ENCODE measurements at places on chromosomes 13 and 19.

- DNase-seq = no peak
These were observed 3.8 kb downstream of the RAVER1 start for GRCh38 chr19:10329555-10329954.

GRCh38 chr13:114000151-114001040, 26.5 kb upstream of the C13orf46 start:
- DNase-seq = no peak

DNA sequence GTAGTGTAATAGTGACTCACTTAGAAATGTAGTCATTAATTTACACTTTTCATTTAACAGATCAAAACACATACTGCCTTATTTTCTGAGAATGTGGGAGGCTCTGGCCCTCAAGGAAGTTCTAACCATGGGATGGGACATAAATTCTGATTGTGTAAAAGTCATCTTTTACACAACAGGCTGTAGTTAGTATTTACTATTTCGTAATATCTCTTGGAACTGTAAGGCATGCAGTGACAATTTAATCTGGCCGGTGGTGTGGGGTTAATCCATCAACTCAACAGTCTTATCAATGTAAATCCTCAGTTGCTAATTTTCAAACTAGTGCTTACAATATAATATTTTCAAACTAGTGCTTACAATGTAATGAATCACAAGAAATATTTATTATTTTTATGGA, 1599.2 kb downstream of the EFNB2 start:
- DNase-seq = no peak

- no peak for DNase-seq
These were observed 118.8 kb upstream of the FRY start for GRCh38 chr13:31912647-31913401.

- DNase-seq = no peak
These were observed 32.4 kb upstream of the CEACAM21 start for GRCh38 chr19:41543582-41543981.

DNA sequence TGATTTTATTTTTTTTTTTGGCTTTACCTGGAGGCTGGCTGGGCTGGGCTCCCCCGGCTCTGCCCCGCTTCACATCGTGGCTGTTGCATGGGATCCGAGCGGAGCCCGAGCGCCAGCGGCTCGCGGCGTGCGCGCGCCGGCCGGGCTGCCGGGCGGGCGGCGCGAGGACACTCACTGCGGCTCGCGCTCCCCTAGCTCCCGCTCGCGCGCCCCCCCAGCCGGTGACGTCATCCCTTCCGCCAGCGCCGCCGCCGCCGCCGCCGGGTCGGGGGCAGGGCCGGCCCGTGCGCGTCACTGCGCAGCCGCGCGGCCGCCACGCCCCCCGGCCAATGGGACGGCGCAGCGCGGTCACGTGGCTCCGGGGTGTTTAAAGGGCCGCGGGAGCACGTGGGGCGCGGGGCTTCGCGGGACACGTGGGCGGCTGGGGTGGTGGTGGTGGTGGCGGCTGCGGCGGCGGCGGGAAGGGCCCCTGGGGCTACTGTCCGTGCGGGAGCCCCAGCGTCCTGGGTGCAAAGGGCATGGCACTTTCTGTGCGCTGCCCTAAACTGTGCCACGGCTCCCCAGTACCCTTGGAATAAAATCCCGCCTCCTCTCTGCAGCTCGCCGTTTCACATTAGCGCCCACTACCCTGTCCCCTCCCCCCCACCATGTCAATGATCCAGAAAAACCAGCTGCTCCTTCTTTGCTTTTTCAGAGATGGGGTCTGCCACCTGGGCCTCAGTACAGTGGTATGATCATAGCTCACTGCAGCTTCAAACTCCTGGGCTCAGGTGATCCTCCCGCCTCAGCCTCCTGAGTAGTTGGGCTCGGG, at the start of gene PTPRS:
Gene PTPRS, minus strand, starts transcription at position 176 of the 811 bp plus-strand sequence. CDS start 54,672 bp downstream, outside the sequence.
- DNase-seq = peak; percentile 81

DNA sequence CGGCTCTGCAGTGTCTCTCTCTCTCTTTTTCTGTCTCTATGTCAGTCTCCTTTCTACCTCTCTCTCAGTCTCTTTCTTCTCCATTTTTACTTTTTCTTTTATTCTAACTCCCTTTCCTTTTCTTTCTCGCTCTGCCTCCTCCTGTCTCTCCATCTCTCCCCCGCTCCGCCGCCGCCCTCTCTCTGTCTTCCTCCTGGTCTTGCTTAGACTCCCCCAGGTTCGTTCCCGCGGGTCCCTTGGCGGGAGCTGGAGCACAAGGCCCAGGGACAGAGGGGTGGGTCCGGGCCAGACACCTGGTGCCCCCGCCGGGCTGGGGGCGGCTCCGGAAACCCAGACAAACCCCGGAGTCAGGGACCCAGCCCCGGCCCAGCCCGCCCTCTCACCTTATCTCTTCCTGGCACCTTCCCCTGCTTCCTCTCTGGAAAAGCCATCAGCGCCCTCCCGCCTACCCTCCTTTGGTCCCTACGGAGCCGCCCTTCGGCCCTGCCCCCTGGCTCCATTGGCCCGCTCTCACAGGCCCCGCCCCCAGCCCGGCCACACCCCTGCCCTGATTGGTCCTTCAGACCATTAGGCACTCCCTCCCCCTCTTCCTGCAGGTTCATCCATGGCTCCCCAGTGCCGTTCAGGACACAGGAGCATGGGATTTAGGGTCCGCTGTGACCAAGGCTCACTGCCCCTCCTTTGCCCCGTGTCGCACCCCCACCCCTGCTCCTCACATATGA, 15.4 kb upstream of the NOP53 start:
- DNase-seq = no peak

GRCh38 chr13:66927562-66927961, 302.6 kb downstream of the PCDH9 start:
- no peak for DNase-seq

DNA sequence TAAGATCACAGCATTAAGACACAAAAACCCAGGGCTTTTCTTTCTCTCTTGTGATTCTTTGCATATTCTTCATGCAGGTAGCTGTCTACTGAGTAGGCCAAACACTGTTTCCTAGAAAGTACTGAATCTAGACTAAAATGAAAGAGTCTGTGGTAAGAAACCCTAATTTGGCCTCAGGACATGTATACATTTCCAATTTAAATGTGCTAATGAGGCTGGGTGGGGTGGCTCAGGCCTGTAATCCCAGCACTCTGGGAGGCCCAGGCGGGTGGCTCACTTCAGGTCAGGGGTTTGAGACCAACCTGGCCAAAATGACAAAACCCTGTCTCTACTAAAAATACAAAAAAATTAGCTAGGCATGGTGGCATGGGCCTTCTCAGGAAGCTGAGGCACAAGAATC, 57.8 kb downstream of the MYCBP2 start:
- no peak for DNase-seq

- no peak for DNase-seq
These were observed 12.0 kb upstream of the KBTBD6 start for GRCh38 chr13:41144576-41144975.

GRCh38 chr13:33045851-33046592, 29.8 kb downstream of the KL start:
- DNase-seq = no peak

DNA sequence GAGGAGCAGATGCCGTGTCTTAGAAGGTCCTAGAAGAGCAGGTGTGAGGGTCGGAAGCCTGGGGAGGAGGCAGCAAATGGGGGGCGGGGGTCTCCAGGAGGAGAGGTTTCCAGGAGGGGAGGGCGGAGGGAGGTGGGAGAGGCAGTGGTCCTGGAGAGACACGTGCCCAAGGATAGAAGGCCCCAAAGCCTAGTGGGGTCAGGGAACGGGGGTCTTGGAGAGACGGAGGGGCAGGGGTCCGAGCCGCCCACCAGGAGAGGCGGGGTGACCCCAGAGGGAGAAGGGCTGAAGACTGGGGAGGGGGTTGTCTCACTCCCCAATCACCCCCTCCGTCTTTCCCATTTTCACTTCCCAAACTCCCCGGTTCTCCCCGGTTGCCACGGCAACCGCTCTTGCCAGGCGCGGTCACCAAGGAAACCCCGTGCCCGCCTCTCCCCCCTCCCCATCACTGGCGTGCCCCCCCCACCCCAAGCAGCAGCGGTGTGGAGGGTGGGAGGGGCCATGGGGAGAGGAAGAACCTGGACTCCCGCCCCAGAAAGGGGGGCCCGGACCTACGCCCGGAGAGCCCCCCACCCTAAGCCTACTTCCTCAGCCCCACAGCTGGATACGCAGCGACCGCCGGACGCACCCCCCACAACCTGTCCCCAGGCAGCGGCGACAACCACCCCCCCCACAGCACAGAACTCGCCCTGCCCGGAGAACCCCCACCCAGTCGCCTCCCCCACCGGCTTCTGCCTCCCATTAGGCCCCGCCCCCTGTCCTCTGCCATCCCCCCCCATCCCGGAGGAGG, 988 bp downstream of the LRRC4B start:
- peak; percentile 15 for DNase-seq

DNA sequence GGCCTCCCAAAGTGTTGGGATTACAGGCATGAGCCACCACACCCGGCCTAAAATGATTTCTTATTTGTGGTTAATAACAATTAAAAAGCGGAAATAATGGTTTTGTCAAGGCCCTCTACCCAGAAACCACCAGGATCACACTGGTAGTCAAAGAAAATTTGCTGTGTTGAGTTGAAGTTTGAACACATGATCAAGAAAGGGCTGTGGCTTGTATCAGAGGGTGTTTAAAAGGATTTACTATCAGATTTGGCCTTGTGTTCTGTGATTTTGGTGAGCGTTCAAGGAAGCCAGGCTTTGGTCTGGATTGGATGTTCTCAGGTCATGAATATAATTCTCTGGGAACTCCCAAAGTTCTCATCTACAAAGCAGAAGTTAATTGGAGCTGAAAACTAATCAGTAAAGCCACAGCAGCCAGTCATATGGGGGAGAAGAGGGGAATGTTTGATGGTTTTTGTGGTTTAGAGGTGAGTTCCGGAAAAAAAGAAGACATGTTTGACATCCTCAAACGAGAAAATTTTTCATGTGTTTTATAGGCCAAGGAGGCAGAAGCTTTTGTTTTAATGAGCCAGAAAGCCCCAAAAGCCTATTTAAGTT, 10.6 kb upstream of the ZNF556 start:
- DNase-seq = no peak
